Smooth muscle cell of the pulmonary artery (primary cell): ENCODE measurements at places on chromosomes 1 and 21. TPM values are rescaled to one million over a fixed set of nuclear protein-coding genes. Genes with fewer than 3 reads are reported as not detected.

The EDARADD gene
- 0.07 TPM in 1 of 2 replicates, not detected in the other for total RNA-seq

The KIAA0040 gene
- total RNA-seq: 1.5 TPM in 2 replicates

The CHTOP gene
- 27.6 and 30.9 TPM in 2 replicates for total RNA-seq

The LEMD1 gene
- total RNA-seq: not detected in 2 replicates

The SLC25A33 gene
- total RNA-seq: 3.5 and 5.4 TPM in 2 replicates

The C1orf87 gene
- total RNA-seq: not detected in 2 replicates

The CD101 gene
- 0.36 and 0.59 TPM in 2 replicates for total RNA-seq
